ENCODE measurements at places on chromosomes 12 and 14.
A peak's percentile ranks its signal among the peaks of the same experiment; 100 is the strongest.

GRCh38 chr12:23687947-23688346, 261.5 kb downstream of the SOX5 start:
- no peak for DNase-seq

DNA sequence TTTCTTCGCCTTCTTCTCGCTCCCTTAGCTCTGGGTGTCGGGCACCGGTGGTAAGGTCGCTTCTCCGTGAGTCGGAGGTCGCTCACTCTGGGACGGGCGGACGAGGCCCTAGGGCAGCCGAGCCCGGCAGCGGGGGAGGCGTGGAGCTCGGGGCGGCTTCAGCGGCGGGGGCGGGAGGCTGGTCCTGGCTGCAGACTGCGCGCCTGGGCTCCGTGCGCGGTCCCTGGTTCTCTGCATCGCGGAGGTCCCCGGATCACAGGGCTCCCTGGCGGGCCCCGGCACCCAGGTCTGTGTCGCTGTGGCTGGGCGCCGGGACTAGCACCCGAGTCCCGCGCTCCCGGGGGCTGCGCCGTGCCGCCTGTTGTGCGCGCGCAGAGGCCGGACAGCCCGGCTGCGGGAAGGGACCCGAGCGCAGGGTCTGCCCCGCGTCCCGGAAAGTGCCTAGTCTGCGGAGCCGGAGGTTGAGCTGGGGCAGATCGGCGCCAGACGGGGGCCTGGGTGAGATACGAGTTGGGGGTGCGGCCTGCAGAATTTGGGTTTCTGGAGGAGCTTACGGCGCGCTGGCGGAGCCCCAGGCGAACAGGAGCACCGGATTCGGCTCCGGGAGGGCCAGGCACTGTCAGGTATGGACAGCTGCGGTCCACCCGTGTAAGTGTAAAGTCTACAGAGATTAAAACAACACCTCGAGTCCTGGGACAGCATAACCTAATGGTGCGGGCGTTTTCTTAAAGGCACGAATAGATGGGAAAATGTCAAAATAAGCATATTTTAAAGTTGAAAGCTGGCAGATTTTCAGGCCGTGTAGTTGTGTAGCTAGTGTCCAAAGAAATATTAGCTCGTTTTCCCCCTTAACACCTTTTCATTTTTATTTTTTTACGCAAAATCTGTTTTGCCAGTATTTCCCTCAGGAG, 713 bp downstream of the FRMD6 start:
- DNase-seq: no peak

DNA sequence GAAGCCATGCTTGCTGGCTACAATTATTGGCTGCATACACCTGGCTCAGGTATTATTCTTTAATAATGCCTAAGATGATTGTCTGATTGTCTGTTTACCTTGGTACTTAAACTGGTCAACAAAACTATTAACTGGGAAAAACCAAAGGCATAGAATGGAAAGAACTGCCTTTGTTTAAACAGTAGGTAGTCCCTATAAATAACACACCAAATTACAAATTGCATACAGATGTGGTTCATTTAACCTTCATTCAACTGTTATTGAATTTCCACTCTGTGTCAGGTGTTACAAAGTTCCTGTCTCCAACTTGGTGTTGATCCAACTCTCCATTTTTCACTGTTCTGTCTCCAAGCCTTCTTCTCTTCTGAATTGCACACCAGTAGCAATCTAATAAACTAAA, 79.8 kb upstream of the FSCB start:
- no peak for DNase-seq

- no peak for DNase-seq
These were observed 94.4 kb downstream of the PPP2R5C start for GRCh38 chr14:101855958-101856357.

- no peak for DNase-seq
These were observed 23.9 kb downstream of the STX2 start for GRCh38 chr12:130815028-130815741.

DNA sequence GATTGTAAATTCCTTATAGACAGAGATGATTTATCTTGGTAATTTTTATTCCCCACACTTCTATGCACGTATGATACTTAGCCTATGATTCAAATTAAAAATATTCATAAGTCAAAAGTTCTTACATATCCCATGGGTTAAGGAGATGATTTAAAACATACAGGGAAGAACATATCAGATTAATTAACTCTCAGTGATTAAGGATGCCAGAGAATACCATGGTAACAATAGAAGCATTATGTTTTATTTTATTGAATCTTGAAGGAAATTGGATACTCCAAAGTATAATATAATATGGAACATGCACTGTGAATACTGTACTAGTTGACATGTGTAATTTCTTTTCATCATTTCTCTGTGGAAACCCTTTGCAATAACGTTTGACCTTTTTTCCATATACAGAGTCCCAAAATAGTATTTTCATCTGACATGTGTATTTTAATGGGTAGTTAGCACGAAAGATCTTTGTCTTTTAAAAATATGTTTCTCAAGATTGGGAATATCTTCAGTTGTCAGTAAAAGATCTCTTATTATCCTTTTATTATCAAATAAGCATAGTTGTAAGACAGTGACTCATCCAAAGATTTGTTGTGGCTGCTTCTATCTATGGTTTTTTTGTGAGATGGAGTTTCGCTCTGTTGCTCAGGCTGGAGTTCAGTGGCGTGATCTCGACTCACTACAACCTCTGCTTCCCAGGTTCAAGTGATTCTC, 166.7 kb downstream of the RAD51B start:
- no peak for DNase-seq

DNA sequence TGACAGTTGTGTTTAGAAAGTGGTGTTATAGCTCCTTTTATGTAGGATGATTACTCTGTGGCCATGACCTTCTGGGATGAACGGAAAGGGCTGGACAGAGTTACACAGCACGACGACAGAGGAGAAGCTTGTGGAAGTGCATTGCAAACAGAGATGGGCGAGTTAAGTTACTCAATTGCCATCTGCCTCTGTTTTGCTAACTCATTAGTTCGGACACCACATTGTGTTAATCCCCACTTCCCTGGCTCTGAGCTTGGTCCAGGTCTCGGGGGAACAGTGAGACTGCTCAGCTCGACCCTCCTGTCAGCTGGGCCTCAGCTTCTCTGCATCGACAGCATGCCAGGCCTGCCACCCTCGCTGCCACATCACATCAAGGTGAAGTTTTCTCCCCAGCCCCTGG, 408.0 kb downstream of the ZFP36L1 start:
- no peak for DNase-seq

DNA sequence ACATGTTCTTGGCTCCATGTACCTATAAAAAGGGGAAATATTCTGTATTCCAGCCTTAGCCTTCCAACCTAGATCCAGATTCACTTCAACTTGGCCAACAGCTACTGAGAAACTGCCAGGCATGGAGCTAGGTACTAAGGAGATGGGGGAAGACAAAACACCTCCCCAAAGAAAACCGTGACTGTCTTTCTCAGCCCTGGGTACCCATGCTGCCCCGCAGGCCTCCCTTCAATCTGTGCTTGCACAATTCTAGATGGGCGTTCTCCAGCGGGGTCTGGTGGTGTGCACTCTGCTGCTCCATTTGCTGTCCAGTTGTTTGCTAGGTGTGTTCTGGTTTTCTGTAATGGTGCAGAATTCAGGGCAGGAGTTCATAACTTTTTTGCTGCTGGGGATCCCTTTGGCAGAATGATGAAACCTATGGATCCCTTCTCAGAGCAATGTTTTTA, 817 bp upstream of the KRT4 start:
- DNase-seq: no peak

- no peak for DNase-seq
These were observed 208.6 kb downstream of the SLC2A13 start for GRCh38 chr12:39897315-39897714.

GRCh38 chr14:60161196-60162107, 3.7 kb downstream of the DHRS7 start:
- peak; percentile 84 for DNase-seq

DNA sequence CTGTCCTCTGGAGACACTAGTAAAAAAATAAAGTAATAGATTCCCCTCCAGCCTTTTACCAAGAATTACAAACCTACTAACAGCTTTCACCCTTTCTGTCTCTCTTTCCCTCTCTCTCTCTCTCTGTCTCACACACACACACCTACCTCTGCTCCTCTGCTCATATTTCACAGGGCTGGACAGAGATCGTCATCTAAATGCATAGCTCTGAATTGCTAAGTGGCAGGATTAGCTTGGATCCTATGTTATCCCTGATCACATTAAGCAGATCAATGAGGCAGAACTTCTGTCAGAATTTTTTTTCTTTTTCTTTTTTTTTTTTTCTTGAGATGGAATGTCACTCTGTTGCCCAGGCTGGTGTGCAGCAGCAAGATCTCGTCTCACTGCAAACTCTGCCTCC, 22.9 kb downstream of the VCPKMT start:
- DNase-seq: no peak

DNA sequence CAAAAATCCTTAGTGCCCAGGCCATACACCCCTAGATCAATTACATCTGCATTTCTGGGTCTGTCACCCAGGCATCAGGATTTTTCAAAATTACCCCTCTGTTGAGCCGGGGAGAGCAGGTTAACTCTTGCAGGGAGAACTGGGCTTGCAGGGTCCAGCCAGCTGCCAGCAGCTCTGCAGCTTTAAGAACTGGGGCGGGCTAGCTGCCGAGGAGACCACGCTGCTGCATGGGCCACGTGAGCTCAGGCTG, at the start of gene DGLUCY:
TSS of gene DGLUCY (plus strand) at position 245 of the 250 bp plus-strand sequence. CDS start 46,222 bp downstream, outside the sequence.
- no peak for DNase-seq

DNA sequence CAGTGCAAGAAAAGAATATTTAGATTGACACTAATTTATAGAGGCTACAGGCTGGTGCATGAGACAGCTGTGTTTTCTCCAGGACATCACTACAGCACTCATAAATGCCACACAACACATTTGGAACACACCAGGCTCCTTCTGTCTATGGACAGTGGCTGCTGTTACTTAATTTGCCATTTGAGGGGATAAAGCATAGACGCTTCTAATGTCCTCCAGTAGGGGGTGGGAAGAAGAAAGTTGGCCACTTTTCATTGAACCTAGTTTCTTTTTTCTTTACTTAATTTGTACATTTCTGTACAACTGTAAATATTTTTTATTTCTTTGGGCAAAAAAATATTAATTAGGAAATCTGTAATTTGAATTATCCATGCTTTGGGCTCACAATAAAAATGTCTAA, 12.4 kb upstream of the RTN1 start:
- DNase-seq: no peak

DNA sequence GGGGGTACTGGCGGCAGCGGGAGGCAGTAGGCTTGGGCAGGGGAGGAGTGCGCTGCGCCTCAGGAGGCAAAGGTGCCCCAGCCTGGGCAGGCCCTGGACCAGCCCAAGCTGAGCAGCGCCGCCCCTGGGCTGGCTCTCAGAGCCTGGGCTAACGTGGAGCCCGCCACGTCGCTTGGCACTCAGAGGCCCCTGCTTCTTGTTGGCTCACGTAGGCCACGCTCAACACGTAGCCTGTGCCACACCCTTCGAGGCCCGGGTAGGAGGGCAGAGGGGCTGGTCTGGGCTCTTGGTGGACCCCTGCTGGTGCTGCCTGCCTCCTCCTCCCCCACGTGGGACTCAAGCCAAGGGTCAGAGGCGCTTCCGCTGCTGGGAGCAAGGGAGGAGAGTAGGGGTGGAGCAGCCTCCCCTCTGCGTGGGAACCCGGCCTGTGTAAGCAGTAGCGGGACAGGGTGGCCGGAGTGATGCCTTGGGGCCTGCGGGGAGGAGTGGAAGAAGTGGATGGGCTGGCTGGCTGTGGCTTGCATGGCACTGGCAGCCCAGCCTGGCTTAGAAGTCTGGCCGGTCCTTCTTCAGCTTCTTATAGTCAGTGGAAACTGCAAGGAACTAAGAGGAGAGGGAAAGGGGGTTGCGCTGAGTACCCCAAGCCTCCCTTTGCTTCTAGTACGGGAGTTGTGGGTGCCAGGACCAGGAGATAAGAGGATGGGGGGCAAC, 5.7 kb downstream of the SHMT2 start:
- DNase-seq: no peak

DNA sequence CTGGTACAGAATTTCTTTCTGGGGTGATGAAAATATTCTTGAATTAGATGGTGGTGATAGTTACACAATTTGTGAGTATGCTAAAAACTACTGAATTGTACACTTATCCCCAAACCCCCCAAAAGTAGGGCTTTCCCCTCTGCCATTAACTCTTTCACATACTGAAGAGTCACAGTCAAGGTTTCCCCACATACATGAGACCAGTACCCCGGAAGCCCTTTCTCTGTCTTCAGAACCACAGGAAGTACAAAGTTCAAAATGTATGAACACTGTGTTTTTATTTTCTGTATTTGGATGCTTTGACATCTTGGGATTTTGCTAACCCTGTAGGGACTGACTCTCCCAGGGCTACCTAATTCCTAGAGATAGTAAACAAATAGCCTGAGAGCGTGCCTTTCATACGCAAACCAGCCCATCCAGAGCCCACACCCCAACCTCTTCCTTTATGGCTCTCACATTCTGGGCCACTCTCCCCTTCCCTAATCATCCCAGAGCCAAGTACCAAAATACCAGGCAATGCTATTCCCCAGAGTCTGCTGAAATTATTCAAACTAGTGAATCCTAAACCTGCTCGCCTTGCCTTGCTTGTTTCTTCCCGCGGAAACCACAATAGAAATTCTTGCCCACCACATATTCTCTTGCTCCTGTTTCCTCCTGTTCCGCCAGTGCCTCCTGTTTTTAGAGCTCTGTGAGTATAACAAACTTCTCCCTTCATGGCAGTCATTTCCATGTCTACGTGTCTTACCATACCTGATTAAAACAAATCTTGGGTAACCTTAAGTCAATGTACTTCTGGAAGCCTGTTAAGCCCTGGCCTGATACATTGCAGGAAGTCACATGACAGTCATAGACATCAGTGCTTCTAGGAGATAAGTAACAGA, 524.8 kb downstream of the FUT8 start:
- no peak for DNase-seq

DNA sequence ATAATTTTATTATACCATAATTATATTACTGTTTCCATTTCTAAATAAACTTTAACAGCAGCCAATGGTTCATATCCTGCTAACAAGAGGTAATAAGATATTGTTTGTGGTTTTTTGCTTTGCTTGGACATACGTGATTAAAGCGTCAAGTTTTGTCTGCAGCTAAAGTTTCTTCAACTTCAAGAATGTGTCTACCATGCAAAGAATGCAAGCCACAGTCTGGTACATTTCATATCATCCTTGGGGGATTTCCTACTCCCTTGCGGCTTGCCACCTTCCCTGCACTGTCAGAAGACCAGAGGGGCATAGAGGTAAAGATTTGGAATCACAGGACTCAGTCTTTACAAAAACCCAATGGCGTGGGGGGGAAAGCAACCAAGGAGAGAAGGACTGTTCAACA, 125.2 kb downstream of the MED13L start:
- no peak for DNase-seq

DNA sequence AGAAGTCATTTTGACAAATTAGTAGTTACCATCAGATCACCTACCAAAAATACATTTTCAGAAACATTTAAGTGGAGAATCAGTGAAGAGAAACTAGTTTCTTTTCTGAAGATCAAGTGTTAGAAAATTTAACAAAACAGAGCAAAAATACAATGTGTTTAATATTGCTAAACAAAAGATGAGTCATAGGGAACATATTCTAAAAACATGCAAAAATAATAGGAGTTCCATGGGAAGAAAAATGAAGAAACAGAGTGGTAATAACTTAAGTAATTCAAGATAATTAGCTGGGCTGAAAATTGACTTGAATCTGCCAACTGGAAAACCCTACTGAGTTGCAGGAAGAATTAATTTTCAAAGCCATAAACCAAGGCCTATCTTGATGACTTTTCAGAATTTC, 111.5 kb upstream of the KITLG start:
- no peak for DNase-seq

GRCh38 chr14:92990456-92991430, 67.8 kb downstream of the CHGA start:
- no peak for DNase-seq

Data from NCI-H187 treated with DMSO at 0.1 percent for 48 hours (cell line).